Substantia nigra (tissue), 51 donors: ENCODE measurements at places on chromosomes 7 and 10.
A peak's percentile ranks its signal among the peaks of the same experiment; 100 is the strongest.

- no peak for DNase-seq
Measured at GRCh38 chr10:113515601-113516000, 37.3 kb upstream of the HABP2 start.

- no peak for DNase-seq
Measured at GRCh38 chr10:114593816-114594468, 64.1 kb downstream of the ABLIM1 start.

GRCh38 chr7:130276796-130277762 lies 10.4 kb downstream of the CPA2 start:
- DNase-seq: no peak

DNA sequence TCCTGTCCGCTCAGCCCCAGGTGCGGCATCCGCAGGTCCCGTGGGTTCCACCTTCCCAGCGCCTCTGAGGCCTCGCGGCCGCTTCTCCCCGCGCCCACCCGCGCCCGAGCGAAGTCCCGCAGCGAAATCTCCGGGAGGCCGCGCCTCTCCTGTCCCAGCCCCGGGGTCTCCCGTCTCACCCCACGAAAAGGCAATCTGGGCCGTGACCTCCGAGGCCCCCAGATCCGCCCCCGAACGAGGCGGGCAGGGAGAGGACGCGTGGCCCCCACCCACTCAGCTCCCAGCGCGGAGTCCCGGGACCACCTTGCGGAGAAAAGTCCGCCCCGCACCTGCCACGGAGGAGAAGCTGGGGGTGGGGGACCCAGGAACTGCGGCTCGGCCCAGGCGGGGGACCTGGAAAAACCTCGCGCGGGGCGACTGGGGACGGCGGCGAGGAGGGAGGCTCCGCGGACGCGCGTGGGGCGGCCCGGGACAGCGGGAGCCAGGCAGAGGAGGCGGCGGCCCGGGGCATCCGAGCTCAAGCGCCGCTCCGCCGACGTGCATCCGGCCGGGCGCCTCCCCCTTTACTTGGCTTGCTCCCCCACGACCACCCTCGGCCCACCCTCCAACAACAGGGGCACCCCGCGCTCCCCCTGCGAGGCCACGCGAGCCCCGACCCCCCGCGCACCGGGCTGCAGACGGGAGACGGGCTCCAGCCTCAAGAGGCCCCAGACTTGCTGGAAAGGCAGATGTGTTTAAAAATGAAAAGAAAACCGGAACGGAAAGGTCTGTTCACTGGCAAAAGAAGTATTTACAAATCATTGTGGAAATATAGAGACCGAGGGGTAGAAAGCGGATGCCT lies 33.0 kb upstream of the RNF32 start:
- DNase-seq: no peak

GRCh38 chr10:51214207-51215196 lies 140.2 kb downstream of the PRKG1 start:
- no peak for DNase-seq

GRCh38 chr7:46558482-46559193 lies 637.6 kb upstream of the IGFBP3 start:
- no peak for DNase-seq

DNA sequence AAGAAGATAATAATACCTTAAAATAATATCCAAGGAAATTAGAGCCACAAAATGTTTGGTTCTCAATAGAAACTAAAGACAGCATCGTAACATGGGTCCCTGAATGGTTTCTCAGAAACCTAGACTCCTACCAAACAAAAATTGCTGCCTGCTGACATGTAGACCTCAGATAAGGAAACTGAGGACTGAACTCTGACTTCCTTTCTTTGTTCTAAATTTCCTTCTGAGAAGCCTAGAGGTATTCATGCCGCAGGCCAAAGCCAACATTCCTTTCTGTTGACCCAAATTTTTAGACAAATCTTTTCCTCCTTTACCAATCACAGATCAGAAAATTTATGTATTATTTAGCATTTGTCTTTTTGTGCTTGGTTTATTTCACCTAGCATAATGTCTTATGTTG lies 816.7 kb upstream of the PHF14 start:
- DNase-seq: no peak

DNA sequence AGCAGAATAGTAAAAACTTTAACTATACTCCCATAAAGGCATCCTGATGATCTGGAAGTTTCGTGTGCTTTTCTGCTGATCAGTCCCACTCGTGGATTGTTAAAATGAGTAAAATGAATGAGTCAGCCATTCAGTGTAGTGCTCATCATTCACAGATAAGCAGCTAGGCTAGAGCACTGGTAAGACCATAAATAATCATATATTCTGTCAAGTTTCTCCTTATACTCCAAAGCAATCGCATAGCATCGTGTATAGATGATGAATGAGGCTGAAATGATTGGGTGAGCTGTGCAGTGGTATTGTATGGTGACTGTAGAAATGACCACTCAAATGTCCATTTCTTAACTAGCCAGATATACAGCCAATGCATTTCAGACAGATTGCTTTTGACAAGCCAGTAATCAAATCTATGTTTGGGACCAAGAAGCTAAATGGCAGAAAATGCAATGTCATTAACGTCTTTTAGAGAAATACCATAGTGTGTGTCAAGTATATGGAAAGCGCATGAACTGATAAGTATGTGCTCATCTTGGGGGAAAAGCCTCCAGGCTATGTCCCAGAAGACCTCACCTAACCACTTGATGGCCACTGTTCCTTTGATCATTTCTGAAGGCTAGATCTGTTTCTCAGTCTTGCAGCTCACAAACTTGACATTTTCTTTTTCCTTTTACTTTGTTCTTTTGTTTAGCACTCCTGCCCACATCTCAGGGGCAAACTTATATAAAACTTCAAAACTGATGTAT lies 227.2 kb upstream of the FAM3C start:
- DNase-seq: no peak

DNA sequence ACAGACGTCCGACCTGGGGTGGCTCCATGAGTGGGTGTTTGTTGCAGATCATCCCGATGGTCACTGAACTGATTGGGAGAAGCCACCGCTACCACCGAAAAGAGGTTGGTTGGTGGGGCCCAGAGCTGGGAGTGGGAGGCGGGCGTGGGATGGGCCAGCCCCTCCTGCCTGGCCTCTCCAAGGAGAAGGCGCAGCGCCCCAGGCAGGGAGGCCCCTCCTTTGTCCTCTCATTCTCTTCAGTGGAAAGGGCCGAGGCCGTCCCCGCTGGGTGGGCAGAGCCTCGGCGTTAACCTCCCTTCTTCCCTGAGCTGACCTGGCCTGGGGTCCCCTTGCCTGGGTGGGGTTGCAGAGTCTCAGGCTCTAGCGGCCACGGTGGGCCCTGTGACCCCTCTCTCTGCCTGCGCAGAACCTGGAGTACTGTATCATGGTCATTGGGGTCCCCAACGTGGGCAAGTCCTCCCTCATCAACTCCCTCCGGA lies 5.2 kb downstream of the MTG1 start:
- no peak for DNase-seq

DNA sequence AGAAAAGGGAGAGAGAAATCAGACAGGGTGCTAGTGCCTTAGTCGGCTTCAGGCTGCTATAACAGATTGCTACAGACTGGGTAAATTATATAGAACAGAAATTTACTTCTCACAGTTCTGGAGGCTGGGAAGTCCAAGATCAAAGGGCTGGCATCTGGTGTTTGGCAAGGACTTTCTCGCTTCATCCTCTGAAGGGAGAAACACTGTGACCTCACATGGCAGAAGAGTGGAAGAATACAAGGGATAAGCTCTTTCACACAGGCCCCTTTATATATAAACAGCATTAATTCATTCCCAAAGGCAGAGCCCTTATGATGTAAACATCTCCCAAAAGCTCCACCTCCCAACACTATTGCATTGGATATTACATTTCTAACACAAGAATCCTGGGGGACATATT lies 235.5 kb upstream of the INHBA start:
- no peak for DNase-seq

DNA sequence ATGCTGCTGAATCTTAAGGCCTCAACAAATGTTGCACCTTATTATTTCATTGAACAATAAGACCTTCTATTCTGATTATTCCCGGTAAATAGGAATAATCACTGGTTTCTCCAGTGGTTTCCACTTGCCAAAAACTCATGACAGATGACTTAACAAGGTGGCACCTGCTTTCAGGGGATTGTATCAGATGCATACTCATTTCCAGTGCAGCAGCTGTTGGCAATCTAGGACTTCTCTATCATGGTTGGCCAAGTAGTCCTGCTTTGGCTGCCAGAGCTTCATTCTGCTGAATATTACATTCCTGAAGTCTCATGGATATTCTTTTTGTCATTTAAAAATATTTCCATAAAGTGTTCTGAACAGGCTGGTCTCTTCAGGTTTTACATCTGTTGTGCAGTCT lies 193.3 kb downstream of the ADK start:
- no peak for DNase-seq

DNA sequence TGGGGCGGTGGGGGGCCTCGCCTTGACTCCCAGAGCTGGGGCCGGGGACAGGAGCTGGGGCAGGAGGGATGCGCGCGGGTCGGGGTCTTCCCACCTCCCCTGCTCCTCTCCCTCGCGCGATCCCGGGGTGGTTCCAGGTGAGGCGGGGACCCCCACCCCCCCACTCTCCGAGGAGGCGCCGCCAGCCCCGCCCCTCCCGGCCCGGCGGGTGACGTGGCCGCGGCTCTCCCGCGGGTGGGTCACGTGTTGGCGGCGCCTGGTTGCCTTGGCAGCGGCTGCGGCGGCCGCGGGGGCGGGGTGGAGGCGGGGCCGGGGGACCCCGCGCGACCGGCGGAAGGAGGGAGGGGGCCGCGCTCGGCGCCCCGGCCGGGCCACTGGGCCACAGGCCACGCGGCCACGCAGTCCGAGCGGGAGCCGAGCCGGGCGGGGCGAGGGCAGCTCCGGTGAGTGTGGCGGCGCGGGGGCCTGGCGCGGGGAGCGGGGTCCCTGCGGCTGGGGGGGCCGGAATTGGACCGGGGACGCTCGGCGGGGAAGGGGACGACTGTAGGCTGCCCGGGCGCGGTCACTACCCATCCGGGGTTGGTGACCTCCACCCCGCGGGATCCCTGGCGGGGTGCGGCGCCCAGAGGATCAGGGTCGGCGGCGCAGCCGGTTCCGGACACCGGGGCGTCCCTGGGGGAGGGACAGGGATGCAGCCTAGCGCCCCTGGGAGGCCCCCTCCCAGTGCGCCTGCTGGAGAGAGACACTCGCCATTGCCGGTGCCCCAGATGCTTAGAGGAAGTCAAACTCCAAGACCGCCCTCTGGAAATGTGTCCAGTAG lies at the start of gene ORAI2:
Gene ORAI2 (plus strand): TSS at position 357 of the 820 bp plus-strand sequence. CDS start 5,382 bp downstream, outside the sequence.
- peak; percentile 86 for DNase-seq

DNA sequence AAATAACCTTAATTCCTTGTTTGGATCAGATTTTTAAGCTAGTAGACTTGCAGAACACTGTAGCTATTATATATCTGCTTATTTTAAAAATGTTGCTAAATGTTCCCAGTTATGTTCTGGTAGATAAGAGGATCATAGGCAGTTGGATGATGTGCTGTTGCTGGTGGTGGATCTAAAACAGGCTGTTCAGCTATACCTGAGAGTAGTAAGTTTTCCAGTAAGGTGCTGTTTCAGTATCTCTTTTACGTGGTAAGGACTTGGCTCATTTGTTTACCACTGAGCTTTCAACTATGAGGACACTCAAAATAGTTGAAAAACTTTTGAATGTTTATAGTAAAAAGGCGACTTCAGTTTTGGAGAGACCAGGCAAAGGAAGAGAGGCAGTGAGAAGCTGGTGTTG lies 180.9 kb downstream of the CDK14 start:
- DNase-seq: no peak

DNA sequence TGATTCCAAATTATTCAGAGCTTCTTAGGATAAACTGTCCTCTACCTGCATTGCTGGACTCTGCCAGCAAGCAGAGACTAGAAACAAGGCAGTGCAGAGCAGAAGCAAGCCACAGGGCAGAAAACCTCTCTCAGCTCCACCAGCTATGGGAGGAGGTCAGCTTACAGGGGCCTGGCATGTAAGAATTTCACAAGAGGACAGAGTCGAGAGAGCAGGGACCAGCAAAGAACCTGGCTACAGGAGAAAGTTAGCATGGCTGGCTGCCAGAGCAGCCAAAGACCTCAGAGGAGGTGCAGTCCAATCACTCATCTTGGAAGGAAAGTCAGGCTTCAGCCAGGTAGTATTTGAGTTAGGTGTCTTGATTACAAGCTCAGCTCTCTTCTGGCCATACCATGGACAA lies 62.9 kb downstream of the ENO4 start:
- no peak for DNase-seq

GRCh38 chr10:101658975-101659374 lies 36.0 kb downstream of the FBXW4 start:
- DNase-seq: no peak

- no peak for DNase-seq
Measured at GRCh38 chr7:135673360-135673706, 11.0 kb downstream of the STMP1 start.

- DNase-seq: no peak
Measured at GRCh38 chr10:72419241-72419640, 64.5 kb upstream of the DNAJB12 start.

- no peak for DNase-seq
Measured at GRCh38 chr10:124168581-124168980, 75.2 kb upstream of the CHST15 start.

DNA sequence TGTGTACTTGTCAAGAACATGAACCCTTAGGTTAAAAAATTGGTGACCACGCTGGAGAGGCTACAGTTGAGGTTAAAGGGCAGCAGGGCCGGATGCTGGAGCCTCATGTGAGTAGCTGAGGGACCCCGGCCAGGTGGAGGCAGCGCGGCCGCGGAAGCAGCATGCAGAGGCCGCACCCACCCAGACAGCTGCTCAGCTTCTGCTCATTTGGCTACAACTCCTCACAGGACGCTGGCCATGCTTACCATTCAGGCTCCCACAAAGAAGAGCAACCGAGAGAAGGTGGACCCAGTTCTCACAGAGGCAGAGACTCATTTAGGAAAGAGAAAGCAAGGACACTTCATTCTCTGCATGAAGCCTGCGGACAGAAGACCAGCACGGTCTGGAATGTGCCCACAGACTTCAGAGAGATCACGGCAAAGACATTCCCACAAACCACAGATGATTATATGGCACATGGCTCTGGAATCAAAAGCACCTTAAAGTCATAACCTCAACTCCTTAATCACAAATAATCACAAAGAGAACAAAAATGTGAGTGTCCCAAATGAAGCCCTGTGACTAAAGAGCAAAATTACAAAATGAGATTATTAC lies 94.4 kb downstream of the VOPP1 start:
- DNase-seq: no peak

DNA sequence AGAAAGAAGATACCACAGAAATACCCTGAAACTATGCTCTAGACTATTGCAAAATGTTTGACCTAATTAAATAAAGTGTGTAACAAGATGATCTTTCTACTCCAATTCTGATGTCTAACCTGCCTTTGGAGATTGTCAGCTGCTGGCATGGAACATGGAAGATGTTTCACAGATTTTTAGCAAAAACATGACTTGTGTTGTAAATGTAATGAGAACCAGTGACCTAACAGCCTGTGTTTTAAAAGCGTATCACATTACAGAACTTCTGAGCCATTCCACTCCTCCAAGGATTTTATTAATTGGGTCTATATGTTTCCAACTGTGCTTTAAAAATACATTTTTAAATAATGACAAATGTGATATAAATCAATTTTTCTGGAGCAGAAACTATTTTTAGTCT lies 526.3 kb upstream of the SEMA3D start:
- no peak for DNase-seq

DNA sequence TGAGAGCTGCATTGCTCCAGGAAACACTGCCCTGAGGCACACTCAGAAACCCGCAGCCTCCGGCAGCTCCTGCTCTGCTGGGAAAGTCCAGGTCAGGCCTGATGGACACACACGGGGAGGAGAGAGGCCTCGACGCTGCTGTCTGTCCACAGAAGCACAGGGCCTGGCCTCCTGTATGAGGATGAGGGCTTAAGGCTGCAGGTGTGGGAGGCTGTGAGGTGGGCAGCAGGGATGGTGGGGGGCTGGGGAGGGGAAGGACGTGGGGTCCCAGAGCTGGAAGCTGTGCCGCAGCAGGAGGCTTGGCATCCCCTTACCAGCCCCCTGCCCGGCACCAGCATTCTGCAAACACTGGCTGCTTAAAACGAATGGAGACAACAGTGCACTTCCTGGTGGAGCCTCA lies 186.2 kb downstream of the DNAJB6 start:
- DNase-seq: no peak
